ENCODE measurements at places on chromosomes 2 and 18. TPM values are rescaled to one million over a fixed set of nuclear protein-coding genes. Genes with fewer than 3 reads are reported as not detected.

The DNAJB2 gene
- total RNA-seq = 30.3 TPM

DNA sequence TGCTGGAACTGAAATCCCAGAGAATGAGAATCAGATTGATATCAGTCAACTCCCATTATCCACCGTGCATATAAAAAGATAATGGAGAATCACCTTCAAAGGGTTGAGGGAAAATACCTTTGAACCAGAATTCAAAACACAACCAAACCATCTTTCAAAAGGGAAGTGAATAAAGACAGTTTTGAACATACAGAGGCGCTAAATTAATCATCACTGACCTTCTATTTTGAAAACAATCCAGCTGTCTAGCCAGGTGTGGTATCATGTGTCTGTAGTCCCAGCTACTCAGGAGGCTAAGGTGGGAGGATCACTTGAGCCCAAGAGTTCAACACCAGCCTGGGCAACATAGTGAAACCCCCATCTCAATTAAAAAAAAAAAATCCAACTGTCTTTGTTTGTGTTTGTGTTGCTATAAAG lies 63.6 kb downstream of the TRABD2A start:
- no peak for DNase-seq

DNA sequence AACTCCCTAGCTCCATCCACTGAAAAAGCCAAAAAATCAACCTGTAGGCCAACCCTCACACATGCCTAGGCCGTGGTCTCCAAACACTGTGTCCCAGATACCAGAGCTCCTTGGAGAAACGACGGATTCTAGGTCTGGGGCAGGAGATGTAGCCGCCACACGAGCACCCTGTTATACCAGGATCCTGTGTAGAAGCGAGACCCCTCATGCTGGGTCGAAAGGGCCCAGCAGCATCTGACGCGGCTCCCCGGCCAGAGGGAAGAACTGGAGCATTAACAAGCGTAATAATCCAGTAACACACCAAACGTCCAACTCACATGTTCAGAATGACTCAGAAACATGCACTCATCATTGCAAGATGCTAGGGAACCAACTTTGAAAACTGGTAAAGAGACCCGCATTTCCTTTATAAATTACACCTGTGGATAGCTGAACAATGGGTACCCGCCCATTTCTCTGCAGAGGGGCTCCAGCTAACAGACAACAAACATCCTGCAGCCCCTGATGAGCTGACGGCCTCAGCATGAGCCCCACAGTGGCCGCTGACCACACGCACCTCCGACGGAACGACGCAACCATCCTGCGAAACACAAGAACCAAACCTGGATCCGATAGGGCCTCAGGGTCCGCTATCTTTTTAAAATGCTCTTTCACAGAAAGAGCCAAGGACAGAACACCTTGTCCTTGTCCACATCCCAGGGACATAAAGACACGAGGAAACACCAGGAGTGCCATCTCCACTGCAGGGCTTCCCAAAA lies 14.2 kb downstream of the SLC66A2 start:
- no peak for DNase-seq

DNA sequence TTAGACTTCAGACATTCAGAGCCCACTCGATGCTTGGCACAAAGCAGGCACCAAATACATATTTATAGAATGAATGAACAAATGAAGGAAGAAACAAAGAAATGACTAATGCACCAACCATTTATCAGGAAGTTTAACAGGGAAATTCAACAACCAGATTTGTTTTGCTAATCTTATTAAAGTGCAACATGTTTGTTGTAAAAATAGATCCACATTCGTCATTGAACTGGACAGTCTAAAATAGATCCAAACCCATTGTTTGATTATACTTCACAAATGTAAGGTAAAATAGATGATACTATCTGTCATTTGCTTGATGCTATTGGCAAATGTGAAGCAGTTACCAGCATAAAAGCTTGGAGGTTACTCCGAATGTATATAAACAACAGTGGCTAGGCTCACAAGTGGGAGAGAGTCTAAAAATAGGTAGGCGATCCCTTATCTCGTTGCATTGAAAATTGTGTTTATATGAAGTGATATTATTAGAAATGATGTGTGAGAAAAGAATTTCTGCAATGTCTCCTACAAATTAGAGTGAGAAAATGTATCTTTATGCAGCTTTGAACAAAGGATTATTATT lies 246.2 kb downstream of the NEDD4L start:
- no peak for DNase-seq

Data from esophagus squamous epithelium (tissue), 5 donors.